PC-9 (cell line): ENCODE measurements at places on chromosomes 12 and 14. TPM values are rescaled to one million over a fixed set of nuclear protein-coding genes. Genes with fewer than 3 reads are reported as not detected.

RAPGEF3 gene
- 4.1 and 5.7 TPM in 2 replicates for total RNA-seq

KRT82 gene
- total RNA-seq: not detected in 2 replicates

LHX5 gene
- total RNA-seq: 0.65 and 1.1 TPM in 2 replicates

GRCh38 chr14:32374155-32374554 lies 45.1 kb downstream of the AKAP6 start:
- no peaks in the 10 kb centered on the region for H3K27me3 ChIP-seq
- H3K4me3 ChIP-seq: no peak overlapping the region
- H3K4me1 ChIP-seq: peaks cover 18% of the 10 kb centered on the region

DNA sequence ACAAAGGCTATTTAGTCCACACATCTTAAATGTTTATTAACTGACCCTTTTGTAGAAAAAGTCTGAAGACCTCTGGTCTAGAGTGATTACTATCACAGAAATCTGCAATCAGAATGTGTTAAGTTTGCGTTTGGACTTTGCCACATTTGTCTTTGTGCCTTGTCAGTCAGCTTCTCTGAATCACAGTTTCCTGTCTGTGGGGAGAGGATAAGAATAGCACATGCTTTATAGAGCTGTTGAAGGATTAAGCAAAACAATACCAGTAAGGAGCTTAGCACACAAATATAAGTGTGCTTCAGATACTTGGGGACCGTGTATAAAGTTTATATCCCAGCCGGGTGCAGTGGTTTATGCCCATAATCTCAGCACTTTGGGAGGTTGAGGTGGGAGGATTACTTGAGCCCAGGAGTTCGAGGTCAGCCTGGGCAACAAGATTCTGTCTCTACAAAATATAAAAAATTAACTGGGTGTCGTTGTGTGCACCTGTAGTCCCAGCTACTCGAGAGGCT lies 63.0 kb upstream of the BTG1 start:
- H3K27ac ChIP-seq: peak overlapping the region; percentile 89
- peak overlapping the region; percentile 51; the same call in 1 of the 2 replicates for H3K4me3 ChIP-seq
- H3K4me1 ChIP-seq: peaks cover 30% of the 10 kb centered on the region
- H3K36me3 ChIP-seq: no peaks in the 10 kb centered on the region
- no peaks in the 10 kb centered on the region for H3K27me3 ChIP-seq
